ENCODE measurements at places on chromosomes 1 and 21.

DNA sequence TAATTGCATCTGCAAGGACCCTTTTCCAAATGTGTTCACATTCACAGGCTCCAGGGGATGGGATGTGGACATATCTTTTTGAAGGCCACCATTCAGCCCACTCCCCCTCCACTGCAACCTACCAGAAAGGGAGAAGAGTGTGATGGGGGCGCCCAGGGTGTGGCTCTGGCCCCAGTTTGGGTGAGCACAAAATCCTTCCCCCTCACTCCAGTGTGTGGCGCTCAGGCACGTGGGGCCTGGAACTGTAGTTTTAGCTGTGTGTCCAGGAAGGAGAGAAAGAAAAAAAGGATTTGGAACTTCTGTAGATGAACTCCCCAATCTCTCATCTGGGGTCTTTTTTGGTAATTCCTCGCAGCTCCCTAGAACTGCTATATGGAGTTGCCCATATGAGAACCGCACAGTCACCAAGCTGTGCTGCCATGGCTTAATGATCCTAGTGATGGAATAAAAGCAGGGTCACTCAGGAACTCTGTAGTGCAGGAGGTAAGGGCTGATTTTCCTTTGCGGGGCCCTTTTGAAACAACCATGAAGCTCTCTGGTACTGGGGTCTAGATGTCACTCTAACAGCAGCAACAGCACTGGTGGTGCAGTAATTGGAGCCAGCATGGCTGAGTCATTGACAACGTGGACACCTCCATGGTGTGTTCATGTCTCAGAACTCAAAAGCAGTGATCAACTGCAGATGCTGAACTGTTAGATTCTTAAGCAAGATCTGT is 17.0 kb downstream of the AGT start:
- DNase-seq = no peak

DNA sequence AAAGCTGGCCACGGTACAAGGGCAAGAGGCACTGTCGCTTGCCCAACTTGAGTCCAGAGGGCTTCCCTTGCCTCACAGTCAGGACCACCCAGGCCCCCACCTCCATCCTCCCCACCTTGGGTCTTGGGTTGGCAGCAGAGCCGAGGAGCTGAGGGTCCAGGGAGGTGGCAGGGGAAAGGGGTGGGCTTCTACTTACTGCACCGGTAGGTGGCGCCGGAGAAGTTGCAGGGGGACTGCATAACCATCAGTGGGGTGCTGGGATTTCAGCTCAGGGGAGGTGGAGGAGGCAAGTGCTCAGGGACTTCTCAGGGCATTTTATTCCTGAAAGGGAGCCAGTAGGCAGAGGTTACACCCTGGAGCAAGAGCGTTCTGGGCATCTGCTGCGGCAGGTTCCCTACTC is 44.0 kb downstream of the TRIM62 start:
- DNase-seq = no peak

DNA sequence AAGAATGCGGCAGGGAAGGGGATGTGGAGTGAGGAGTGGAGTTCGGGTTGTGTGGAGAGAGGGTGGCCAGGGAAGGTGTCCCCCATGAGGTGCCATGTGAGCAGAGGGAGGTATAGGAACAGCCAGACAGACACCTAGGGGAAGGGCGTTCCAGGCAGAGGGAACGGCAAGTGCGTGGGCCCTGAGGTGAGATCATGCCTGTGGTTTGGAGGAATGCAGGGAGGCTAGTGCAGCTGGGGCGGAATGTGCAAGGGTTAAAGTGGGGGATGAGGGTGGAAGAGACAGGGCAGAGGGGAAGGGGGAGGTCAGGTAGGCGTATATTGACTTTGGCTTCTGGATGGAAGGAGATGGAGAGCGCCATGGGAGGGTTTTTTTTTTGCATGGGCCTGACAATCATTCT is 31.6 kb upstream of the PADI6 start:
- no peak for DNase-seq

GRCh38 chr1:162596514-162597170 is 35.1 kb downstream of the UAP1 start:
- no peak for DNase-seq

DNA sequence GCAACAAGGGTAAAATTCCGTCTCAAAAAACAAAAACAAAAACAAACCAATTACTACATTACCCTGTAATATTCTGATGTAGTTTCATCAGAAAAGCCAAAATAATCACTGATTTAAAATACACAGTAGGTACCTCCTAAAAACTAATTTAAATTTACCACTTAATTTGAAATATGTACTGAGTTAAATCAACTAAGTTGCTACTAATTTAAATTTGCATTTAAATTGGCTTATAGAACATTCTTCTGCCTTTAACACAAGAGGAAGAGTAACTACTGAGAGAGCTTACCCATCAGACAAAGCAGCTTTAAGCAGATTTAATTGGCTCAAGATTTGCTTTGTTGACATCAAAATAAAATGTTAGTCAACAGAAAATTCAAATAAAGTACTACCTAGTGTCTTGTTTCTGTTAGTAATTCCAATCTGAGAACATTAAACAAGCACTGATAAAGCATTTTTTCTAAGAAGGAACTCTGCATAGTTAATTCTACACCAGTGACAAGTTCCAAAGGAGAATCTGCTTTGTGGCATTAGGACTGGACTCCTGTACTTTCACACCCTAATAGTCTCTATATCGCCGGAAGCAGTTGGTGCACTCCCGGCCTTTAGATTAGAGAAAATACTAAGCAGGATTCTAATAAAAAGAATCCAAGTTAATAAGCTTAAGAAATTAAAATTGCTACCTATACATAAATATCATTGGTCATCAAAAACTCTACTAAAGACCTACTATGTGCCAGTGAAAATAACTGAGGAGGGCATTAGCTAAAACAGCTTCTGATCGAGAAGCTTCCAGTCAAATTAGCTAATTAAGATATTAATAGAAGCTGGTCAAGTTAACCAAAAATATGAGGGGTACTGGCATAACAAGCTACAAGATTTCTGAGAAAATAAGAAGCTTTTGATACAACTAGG is 8.4 kb downstream of the LUZP1 start:
- DNase-seq = no peak

- no peak for DNase-seq
Measured at GRCh38 chr21:34814529-34814951, 145.7 kb downstream of the CLIC6 start.

DNA sequence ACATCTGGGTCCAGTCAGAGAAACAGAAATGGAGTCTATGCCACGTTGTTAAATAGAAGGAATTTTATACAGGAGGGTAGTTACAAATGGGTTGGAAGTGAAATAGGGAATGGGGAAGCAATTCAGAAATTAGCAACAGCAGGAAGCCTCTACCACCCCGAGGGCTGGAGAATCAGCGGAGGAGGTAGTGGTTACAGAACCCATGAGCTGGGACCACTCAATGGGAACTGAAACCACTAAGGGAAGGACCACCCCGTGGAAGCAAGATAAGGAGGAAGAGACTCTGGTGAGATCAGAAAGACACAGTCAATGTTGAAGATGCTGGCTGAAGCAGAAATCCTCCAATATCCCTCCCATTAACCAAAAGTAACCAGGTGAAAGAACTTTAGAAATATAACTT is 15.5 kb upstream of the MAST2 start:
- no peak for DNase-seq

GRCh38 chr1:208455821-208456220 is 211.6 kb upstream of the PLXNA2 start:
- DNase-seq = no peak

- DNase-seq = no peak
Measured at GRCh38 chr1:82946096-82946605, 1052.8 kb downstream of the TTLL7 start.

- no peak for DNase-seq
Measured at GRCh38 chr1:101112051-101112780, 86.6 kb upstream of the DPH5 start.

GRCh38 chr21:45393833-45394638 is 10.9 kb upstream of the COL18A1 start:
- no peak for DNase-seq

GRCh38 chr1:204254031-204254661 is 40.4 kb upstream of the GOLT1A start:
- DNase-seq = no peak

DNA sequence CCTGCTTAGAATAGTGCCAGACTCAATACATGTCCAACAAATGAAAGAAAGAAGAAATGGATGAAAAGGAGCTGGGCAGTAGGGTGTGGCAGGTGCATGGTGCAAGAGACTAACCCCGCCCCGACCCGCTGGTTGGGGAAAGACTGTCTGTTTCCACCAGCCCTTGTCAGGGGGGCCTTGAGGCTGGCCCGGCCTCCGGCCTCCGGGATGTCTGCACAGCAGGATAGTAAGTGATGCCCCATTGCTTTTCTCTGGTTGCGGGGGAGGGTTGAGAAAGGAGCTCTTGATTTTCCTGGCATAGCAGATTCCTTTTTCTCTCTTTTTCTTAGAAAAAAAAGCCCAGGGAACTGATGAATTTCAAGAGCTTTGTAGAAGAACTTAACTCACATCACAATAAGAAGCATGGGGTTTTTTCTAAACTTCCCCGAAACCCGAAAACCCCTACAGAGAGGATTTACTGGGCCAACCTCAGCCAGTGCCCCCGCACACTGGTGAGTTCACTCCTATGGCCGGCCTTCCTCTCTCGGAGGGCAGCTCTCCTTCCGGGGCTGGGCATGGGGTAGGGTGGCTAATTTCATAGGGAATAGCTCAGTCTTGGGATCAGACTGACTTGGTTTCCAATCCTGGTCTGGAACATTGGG is 12.5 kb upstream of the TTC22 start:
- DNase-seq = no peak

DNA sequence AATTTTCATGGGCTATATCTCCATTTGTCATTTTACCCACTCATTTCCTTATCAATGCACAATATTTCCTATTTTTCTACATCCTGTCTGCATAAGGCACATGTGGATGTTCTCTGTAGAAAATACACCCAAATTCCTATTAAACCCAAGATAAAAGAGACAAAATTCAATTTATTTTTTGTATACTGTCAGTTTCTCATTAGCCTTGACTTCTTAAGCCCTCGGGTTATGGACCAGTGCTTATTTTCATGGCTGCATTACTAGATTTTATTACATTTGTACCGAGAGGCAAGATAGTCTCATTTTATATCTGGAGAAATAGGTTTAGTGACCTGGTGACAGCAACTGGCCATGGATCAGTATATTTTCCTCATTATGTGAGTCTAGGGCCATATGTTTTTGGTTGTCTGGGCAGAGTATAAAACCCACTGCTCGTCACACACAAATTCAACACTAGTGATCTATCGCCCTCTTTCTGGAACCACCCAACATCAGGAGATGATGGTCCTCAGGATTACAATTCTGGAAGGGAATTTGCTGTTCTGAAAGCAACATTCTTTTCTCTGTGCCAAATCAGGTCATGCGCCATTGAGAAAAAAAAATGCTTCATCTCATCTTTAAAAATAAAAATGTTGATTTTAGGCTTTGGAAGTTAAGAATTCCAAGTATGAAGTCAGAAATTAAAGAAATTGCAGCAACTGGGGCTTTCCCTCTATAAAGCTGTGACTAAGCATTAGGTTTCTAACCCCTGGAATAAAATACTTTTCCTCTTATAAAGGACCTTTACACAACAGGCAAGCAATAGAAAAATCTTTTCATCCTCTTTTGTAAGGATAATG is 81.4 kb downstream of the ASTN1 start:
- no peak for DNase-seq

DNA sequence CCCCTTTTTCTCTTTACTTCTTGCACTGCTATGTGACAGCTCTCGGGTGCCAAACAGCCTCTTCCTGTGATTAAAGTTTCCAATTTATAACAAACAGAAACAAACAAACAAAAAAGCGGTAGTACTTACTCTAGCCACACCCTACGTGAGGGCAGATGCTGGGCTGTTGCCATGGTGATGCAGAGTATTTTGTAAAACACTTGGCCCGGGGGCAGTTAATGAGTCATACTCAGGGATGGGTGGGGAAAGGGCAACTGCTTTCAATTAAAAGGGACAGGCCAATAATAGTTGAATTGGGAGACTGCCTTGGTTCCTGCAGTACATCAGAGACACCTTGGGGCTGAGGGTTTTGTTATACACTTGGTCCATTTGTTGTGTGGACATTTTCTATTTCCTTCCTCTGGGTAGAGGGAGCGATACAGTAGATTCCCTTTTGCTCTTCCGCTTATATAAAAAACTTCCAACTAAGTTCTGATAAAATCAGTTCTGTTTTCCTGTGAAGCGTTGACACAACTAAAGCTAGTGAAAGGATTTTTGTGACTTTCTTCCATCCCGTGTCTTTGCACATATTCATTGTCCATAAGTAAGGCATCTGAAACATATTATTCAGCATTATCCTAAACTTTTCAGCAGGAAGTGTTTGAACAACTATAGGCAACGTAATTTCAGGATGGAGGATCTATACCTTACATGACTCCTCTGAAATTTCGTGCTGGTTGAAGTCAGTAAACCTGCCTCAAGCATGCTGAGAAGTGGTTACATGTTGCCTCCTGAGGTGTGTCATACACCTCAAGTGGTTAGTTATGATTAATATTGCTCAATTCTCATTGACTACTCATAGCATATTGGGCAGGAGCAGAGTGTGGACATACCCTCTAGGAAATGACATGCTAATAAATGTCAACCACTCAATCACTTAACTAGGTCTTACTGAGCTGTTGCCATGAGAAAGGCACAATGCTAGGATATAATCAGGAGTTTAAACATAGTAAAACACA is 36.7 kb upstream of the THEM4 start:
- no peak for DNase-seq

- no peak for DNase-seq
Measured at GRCh38 chr21:27674041-27674615, 707.2 kb upstream of the ADAMTS5 start.

GRCh38 chr1:50232336-50232735 is 123.6 kb downstream of the ELAVL4 start:
- DNase-seq = no peak

- no peak for DNase-seq
Measured at GRCh38 chr1:167650269-167651160, 20.5 kb downstream of the RCSD1 start.

DNA sequence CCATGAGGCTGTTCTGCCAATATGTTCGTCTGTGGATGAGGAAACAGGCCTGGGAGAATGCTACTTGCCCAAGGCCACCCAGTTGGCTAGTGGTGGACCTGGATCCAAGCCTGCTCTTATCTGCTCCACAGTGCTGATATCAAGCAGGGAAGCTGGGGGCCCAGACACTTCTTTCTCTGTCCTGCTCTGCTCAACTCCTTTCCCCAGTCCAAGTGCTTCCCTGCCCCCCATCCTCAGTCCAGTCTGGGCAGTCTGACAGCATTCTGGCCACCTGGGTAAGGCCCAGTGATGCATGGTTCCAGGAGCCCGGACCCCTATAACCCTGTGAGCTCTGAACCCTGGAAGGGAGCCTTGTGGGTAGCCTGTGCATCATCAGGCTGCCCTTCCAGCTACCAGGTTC is 4.2 kb upstream of the PAQR7 start:
- no peak for DNase-seq

Measured in NCI-H2029 treated with DMSO at 0.1 percent for 48 hours (cell line).